NCI-H1694 (cell line): ENCODE measurements at places on chromosomes 6 and 20.

DNA sequence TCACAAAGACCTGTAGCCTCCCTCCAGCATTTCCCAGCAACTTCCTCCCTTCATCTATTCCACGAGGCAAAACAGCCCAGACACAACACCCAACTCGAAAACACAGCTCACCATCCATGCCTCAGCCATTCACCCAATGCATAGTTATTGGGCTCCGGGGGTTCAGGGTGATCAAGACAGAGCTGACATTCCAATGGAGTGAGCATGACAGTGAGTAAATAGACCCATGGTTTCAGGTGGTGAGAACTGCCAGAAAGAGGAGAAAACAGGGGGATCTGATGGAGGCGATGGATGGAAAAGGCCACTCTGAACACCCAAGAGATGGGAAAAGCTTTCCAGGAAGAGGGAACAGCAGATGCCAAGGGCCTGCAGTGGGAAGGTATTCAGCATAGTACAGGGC lies 5.9 kb downstream of the CASS4 start:
- no peak for DNase-seq

- no peak for DNase-seq
Observed at GRCh38 chr6:144659202-144660182, 374.4 kb downstream of the UTRN start.

GRCh38 chr20:57465486-57465885 lies 59.5 kb downstream of the CTCFL start:
- DNase-seq: no peak

GRCh38 chr6:30682143-30683117 lies 4.0 kb downstream of the PPP1R18 start:
- DNase-seq: no peak

DNA sequence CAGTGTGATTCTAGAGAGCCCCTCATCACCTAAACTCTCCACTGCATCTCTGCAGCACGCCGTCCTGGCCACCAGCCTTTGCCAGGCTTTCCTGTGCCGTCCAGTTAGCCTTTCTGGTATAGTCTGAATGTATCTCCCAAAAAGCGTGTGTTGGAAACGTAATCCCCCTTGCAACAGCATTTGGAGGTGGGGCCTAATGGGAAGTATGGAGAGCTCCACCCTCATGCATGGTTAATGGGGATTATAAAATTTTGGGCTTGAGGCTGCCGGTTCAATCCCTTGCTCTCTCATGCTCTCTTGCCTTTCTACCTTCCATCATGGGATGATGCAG lies 53.4 kb downstream of the NEDD9 start:
- no peak for DNase-seq

- no peak for DNase-seq
Observed at GRCh38 chr6:34174846-34175399, 29.0 kb upstream of the GRM4 start.

GRCh38 chr6:129671442-129672340 lies 38.3 kb downstream of the ARHGAP18 start:
- no peak for DNase-seq

GRCh38 chr20:31841928-31842327 lies 3.5 kb downstream of the FOXS1 start:
- no peak for DNase-seq

DNA sequence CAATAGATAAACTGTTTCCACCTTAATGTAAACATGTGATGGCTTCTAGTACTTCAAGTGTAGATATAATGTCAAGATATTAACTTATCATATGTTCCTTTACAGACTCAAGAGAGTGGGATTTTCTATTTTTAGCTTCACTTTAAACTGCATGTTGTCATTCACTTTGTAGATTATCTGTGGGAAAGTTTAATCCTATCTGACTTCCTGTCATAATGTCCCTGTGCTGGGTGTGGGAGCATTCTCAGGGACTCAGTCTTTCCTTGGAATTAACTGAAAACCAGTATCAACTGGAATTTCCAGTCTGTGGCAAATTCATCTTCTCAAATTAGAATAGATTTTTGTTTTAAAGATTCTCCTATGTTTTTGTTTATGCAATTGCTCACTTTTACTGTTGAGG lies 226.1 kb upstream of the FERMT1 start:
- no peak for DNase-seq

- DNase-seq: no peak
Observed at GRCh38 chr6:55937951-55938690, 62.7 kb upstream of the BMP5 start.

DNA sequence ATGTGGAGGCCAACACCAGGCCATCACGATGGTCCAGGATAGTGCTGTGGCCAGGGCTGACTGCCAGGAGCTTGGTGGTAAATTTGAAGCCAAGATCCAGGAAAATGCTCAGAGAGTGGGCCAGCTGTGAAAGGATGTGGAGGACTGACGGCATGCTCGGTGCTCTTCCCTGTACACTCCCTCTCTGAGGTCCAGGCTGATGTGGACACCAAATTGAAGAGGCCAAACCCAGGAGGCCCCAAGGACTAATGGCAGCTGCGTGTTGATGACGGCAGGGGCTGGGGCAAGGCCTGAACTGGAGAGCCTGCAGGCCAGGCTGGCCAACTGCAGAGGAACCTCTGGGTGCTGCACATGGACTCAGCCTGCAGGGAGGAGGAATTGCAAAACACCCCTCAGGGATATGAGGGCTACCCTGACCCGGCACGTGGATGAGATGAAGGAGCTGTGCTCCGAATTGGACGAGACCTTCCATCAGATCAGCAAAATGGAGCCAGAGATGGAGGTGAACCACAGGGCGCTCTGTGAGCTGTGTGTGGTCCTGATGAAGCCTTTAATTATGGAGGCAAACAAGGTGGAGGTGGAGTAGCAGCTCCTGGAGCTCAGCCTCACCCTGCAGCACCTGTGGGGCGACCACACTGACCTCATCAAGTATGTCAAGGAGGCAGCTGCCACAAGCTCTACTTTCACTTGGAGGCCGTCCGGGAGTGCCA lies 6.9 kb upstream of the RAET1E start:
- DNase-seq: no peak

GRCh38 chr6:14455876-14456648 lies 338.5 kb downstream of the CD83 start:
- DNase-seq: no peak

DNA sequence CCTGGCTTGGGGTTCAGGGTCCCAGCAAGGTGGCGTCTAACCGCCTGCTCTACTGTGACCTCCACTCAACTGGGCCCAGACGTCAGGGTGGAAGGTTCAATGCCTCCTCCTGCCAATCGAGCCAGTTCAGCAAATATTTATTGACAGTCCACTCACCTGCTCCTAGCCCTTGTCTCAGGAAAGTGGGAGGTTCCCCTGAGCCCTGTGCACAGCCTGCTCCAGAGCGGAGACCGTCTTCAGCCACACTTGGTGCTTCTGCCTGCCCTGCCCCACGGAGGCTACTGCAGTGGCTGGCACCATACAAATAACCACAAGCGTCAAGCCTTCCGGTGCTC lies 6.1 kb downstream of the CCDC167 start:
- DNase-seq: no peak

DNA sequence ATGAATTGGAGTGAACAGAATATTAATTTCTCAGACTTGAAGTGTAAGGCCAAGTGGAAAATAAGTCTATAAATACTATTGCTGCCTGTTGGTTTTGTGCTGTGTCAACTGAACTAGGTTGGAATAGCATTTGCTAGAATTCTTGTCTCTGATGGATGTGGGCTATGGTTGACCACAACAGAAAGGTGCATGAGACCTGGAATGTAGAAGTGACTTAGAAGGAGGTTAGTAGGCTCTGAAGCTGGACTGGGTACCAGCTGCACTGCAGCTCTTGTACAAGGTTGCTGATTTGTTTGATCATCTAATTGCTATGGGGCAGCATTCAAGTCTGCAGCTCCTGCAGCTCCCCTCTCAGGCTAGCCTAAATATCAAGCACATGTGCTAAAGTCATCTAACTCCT lies 479.0 kb upstream of the NRSN1 start:
- no peak for DNase-seq

DNA sequence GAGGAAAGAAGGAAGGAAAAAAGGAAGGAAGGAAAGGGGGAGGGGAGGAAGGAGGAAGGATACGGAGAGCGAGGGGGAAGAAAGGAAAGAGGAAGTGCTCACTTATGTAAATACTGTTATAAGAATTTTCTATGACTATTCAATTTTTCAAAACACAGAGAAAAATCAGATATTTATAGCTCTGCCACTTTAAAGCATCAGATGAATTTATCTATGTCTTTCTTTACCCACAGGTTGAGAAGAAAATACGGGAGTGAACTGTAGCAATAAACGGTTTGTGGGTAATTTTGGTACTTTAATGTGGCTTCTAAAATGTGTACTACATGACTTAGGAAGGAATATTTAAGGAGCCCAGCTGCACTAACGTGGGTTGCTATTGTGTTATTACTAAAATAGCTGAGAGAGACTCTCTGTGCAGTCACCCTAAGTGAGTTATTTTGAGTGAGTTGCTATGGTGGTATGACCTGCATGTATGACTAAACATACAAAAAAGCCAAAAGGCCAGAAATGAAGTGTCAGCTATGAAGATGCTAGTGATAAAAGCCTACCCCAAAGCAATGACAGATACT lies 225.5 kb downstream of the SOD2 start:
- no peak for DNase-seq

GRCh38 chr6:85569323-85569722 lies 24.3 kb downstream of the SNX14 start:
- no peak for DNase-seq

- no peak for DNase-seq
Observed at GRCh38 chr6:87723170-87724078, 21.4 kb upstream of the AKIRIN2 start.

- no peak for DNase-seq
Observed at GRCh38 chr6:131765804-131766135, 42.0 kb upstream of the ENPP1 start.

DNA sequence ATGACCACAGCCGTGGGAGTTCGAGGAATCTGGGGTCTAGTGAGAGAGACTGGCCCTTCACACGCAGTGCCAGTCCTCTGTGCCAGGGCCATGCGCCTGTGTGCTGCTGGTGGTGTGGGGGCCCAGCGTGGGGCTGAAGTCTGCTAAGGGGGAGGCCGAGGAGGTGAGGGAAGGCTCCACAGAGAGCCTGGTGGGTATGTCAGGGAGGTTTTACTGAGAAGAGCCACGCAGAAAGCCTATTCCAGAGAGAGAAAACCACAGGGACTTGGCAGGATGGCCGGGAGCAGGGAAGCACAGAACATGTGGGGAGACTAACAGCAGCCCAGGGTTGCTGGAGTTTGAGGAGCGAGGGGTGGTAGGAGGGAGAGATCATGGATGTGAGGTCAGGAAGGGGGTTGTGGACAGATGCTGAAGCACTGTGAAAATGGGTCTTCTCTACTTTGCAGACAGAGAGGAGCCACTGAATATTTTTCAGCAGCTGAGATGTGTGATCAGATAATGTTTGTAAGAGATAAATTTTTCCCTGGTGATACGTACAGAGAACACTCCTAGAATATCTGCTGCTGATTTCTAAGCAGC lies 35.3 kb downstream of the DUSP22 start:
- no peak for DNase-seq

DNA sequence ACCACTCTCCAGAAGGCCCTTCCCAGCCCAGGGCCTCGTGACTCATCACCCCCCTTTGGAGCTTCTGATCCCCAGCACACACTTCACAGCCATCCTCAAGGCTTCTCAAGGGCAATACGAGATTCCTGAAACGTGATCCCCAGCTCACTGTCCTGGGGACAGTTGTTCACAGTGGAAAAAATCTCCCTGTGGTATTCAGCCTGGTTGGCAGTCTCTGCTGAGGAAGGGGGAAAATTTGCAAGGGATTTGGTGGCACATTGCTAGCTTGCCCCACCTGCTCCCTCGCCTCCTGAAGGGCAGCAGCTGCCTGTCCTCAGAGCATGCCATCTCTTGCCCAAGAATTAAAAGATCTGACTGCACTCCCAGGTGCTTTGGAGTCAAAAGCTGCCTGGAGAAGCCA lies 20.7 kb upstream of the PKHD1 start:
- no peak for DNase-seq

DNA sequence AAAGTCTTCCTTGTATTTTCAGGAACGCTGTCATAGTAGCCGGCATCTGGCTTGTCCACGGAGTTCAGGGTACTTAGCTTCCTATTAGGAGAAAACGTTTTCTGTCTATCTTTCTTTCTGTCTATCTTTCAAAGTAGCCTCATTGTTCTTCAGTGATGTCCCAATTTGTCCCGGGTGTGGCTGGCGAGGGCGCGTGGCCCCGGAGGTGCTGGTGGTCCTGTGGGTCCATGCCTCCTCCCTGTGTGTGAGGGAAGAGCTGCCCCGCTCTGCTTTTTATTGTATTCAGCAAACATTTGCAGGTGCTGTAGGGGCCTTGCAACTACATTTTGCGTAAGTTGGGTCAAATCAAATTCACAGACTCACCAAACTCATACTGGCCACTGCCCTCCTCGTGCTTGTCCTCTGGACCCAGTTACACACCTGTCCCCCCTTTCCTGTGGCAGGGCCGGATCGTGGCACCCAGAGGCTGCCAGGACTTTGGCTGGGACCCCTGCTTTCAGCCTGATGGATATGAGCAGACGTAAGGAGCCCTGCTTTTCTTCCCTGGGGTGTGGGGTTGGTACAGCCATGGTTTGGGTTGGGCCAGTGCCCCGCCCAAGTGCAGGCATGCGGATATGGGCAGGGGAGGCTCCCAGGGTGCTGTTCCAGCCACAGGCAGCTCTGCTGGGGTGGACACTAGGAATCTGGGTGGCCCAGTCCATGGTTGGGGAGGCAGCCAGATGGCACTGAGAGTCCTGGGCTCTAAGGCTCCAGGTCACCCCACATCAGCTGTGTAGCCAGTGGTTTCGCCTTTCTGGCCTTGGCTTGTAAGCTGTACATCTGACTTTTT lies 12.3 kb downstream of the ITPA start:
- DNase-seq: no peak

DNA sequence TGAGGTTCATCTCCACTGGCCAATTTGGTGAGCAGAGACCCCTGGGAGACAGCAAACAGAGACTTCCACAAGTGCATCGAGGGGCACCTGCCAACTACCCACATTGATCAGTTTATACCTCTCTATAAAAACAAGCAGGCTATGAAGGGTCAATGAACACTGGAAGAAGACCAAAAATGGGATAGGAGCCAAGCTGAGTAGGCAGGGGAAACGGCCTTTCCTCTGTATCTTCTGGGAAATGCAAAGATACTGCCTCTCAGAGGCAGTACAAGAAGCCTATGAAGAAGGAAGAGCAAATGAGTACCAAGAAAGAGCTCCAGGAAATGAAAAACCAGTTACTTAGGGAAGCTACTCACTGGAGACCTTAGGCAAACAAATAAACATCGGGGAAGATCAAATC lies 247.7 kb downstream of the GMDS start:
- DNase-seq: no peak
